ENCODE measurements at places on chromosomes 5 and 9. TPM values are rescaled to one million over a fixed set of nuclear protein-coding genes. Genes with fewer than 3 reads are reported as not detected.

DNA sequence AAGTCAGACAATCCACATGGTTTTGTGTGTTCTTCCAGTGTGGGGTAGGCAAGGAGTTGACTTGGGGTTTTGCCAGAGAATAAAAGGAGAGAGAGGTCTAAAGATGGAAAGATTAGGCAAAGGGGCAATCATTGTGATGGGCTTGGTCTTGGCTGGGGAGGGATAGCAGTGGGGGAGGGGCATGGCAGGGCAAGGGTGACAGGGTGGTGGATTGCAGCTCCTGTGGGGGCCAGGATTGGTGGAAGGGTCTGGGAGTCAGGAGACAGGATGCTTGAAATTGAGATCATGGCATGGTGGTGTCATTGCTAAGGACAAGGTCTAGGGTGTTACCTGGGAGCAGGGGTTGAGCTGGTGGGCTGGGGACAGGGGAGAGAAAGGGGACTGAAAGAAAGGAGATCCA is 57.6 kb downstream of the ZNF618 start:
- no peak for DNase-seq
- no peaks in the 10 kb centered on the region for H3K27me3 ChIP-seq
- H3K4me1 ChIP-seq = no peaks in the 10 kb centered on the region

DNA sequence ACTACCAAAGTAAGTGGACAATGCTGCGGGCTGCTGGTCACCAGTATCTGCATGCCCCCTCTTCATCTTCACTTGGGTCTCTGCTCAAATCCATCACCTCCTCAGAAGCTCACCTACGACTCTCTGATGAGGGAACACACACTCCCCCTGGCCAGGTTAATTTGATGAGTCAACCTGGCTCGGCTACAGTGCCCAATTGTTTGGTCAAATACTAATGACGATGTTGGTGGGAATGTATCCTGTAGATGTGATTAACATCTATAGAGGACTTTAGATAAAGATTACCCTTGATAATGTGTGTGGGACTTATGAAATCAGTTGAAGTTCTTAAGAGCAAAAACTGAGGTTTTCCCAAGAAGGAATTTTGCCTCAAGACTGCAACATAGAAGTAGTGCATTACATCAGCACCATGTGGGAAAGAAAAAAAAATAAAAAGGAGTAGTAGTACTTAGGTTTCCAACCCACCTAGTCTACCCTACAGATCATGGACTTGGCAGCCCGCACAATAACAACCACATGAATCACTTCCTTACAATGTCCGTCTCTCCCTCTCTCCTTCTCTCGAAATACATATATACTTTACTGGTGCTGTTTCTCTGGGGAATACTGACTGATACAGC is 467.3 kb downstream of the DNAH5 start:
- H3K27ac ChIP-seq = no peak overlapping the region
- no peaks in the 10 kb centered on the region for H3K36me3 ChIP-seq
- no peak overlapping the region for H3K4me3 ChIP-seq
- no peaks in the 10 kb centered on the region for H3K27me3 ChIP-seq
- DNase-seq = no peak

DNA sequence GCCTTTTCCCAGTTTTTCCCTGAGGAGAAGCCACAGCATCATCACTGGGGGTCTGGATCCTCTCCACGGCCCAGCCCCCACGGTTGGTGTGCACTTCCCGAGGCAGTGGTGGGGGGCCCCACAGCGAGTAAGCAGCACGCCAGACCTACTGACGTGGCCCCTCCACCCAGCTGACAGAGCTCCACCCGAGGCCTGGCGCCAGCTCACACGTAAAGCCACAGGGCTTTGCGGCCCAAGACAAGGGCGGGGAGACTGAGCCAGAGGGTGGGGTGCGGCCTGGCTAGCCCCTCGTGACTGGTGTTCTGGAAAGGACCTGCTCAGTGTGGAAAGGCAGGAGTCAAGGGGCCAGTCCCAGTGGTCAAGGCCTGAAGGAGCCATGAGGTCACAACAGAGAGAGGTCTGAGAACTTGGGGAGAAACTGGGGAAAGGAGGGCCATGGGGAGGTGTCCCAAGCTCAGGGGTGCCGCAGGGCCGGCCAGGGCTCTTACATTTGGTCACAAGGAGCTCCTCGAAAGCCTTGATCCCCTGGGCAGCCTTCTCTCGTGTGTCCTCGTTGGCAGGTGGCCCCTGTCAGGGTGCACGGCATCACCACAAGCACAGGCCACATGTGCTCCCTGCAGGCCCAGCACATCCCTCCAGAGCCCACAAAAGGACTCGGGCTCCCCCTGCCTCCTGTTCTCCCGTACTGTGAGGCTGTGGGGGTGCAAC is 5.5 kb downstream of the SNAPC4 start:
- peaks cover 71% of the 10 kb centered on the region for H3K36me3 ChIP-seq
- no peak for DNase-seq
- H3K27me3 ChIP-seq = peaks cover 4% of the 10 kb centered on the region
- H3K4me3 ChIP-seq = no peak overlapping the region
- H3K4me1 ChIP-seq = peaks cover 4% of the 10 kb centered on the region

GRCh38 chr9:122193651-122194050 is 33.9 kb downstream of the MORN5 start:
- H3K4me3 ChIP-seq = no peak overlapping the region
- no peak for DNase-seq
- no peak overlapping the region for H3K27ac ChIP-seq
- H3K4me1 ChIP-seq = no peaks in the 10 kb centered on the region
- H3K36me3 ChIP-seq = no peaks in the 10 kb centered on the region
- H3K27me3 ChIP-seq = no peaks in the 10 kb centered on the region

DNA sequence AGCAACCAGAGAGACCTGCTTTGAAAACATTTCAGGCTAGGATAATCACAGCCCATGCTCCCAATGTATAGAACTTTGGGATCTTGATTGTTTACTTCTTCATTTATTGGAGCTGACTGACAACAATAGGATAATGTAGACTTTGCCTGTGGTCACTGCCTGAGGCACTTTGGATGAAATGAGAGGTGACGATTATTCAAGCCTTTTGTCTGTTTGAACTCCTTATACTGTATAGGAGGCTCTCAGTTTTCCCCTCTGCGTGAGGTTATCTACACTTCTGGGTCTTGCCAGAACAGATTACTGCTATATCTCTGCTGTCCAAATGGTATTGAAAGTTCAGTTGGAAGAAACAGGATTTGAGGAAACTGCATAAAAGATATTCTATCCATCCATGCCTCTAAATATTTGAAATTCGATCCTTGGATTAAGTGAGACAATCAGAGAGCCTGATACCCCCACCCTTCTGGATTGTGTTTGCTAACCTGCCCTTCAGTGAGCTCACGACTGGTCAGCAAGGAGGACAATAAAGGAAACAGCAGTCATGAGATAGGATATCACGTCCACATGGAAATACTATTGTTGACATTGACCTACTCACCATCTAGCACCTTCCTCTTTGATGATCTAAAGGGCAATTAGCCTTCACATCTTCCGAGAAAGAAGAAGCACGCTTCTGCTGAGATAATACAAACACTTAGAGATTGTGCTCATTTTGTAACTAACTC is 98.1 kb downstream of the DOCK8 start:
- DNase-seq = no peak
- H3K4me1 ChIP-seq = no peaks in the 10 kb centered on the region
- H3K4me3 ChIP-seq = no peak overlapping the region
- H3K27ac ChIP-seq = no peak overlapping the region
- H3K27me3 ChIP-seq = no peaks in the 10 kb centered on the region
- peaks cover 13% of the 10 kb centered on the region for H3K36me3 ChIP-seq

DNA sequence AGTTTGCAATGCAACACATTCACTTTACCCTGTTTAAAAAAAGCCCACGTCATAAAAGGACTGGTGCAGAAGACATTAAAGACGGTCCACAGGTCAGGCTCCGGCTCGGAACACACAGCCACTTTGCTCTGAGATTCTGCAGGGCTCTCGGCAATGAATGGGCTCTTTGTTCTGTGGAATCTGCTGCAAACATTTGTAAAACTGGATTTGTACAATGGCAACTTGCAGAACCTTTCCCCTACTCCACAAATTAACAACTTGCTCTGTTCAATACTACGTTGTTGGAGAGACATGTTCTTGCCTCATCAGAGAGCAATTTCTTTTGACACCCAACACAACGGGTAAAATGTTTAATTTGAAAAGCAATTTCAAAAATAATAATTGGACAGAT is 13.0 kb upstream of the NR5A1 start:
- H3K4me1 ChIP-seq = no peaks in the 10 kb centered on the region
- no peaks in the 10 kb centered on the region for H3K36me3 ChIP-seq
- H3K4me3 ChIP-seq = no peak overlapping the region
- H3K27me3 ChIP-seq = peaks cover 29% of the 10 kb centered on the region
- H3K27ac ChIP-seq = no peak overlapping the region

The FBP2 gene
- total RNA-seq = not detected

GRCh38 chr9:136197084-136197875 is 7.6 kb downstream of the LHX3 start:
- no peaks in the 10 kb centered on the region for H3K4me1 ChIP-seq
- H3K36me3 ChIP-seq = no peaks in the 10 kb centered on the region
- no peak overlapping the region for H3K27ac ChIP-seq
- DNase-seq = no peak

GRCh38 chr9:120368799-120369198 is 211.2 kb downstream of the CDK5RAP2 start:
- H3K27me3 ChIP-seq = no peaks in the 10 kb centered on the region
- no peak overlapping the region for H3K4me3 ChIP-seq
- no peak overlapping the region for H3K27ac ChIP-seq
- no peak for DNase-seq
- H3K4me1 ChIP-seq = no peaks in the 10 kb centered on the region

The COL27A1 gene
- 0.53 TPM for total RNA-seq

DNA sequence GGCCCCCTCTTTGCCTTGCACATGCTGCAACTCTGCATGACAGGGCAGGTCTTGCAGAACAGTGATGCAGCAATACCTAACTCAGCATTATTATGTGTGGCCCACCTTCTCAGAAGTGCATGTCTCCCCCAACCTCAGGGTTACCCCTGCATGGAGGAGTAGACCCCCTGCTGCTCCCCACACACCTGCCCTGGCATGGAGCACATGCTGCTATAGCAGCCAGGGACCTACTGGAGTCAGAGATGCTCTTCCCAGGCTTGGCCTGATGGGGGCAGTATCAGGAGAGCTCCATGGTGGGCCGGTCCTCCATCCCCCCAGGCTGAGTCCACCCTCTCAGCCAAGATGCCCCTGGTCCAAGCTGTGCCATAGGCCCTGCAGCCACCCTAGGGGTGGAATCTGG is 13.2 kb upstream of the BOD1 start:
- no peak overlapping the region for H3K4me3 ChIP-seq
- no peaks in the 10 kb centered on the region for H3K36me3 ChIP-seq
- H3K27ac ChIP-seq = no peak overlapping the region
- H3K27me3 ChIP-seq = peaks cover 15% of the 10 kb centered on the region
- no peaks in the 10 kb centered on the region for H3K4me1 ChIP-seq

DNA sequence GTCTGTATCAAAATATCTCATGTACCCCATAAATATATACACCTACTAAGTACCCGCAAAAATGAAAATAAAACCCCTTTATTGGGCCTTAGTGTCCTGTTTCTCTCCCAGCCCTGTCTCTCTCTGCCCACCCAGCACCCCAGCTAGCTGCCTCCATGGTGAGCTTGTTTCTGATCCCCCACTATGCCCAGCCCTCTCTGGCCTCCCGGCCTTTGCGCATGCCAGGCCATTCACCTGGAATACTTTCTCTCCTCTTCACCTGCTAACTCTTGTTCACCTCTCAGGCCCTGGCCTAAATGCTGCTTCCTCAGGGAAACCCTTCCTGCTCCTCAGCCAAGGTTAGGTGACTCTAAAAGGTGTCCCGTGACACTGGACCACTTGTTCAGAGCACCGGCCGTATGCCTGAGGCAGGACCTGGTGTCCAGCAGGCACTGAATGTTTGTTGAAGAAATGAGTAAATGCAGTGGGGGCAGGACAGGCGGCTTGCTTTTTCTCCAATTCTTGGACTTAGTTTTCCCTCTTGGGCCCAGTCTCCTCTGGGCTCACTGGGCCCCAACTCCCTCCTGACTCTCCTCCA is 58.5 kb downstream of the PSD2 start:
- H3K36me3 ChIP-seq = no peaks in the 10 kb centered on the region
- no peak overlapping the region for H3K4me3 ChIP-seq
- no peak overlapping the region for H3K27ac ChIP-seq
- H3K27me3 ChIP-seq = peaks cover 9% of the 10 kb centered on the region
